Large intestine (tissue), 12 donors: ENCODE measurements at places on chromosomes 4 and X. TPM values are rescaled to one million over a fixed set of nuclear protein-coding genes. Genes with fewer than 3 reads are reported as not detected.
A peak's percentile ranks its signal among the peaks of the same experiment; 100 is the strongest.

DNA sequence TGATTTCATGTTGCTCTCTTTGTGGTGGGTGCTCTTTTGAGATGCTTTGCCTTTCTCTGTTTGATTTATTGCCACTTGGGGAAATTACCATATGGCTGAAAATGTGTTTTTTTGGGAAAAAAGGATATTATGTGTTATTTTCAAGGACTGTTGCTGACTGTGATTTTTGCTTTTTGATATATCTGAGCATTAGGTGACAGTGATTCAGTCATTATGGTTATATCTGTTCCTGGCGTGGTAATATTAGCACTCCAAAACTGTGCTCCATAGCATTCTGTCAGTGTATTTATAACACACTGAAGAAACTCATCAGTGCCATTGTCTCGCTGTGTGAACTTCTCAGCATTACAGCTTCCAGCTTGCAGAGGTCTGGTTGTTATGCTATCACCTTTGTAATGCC, 73.8 kb downstream of the PHEX start:
- DNase-seq = no peak
- H3K27ac ChIP-seq = no peak overlapping the region
- H3K4me3 ChIP-seq = no peak overlapping the region
- no peaks in the 10 kb centered on the region for H3K27me3 ChIP-seq
- no peaks in the 10 kb centered on the region for H3K36me3 ChIP-seq

GRCh38 chr4:25043548-25043947, 12.8 kb upstream of the LGI2 start:
- H3K4me1 ChIP-seq = no peaks in the 10 kb centered on the region
- H3K27ac ChIP-seq = no peak overlapping the region
- no peak for DNase-seq
- no peak overlapping the region for H3K4me3 ChIP-seq
- H3K36me3 ChIP-seq = no peaks in the 10 kb centered on the region

DNA sequence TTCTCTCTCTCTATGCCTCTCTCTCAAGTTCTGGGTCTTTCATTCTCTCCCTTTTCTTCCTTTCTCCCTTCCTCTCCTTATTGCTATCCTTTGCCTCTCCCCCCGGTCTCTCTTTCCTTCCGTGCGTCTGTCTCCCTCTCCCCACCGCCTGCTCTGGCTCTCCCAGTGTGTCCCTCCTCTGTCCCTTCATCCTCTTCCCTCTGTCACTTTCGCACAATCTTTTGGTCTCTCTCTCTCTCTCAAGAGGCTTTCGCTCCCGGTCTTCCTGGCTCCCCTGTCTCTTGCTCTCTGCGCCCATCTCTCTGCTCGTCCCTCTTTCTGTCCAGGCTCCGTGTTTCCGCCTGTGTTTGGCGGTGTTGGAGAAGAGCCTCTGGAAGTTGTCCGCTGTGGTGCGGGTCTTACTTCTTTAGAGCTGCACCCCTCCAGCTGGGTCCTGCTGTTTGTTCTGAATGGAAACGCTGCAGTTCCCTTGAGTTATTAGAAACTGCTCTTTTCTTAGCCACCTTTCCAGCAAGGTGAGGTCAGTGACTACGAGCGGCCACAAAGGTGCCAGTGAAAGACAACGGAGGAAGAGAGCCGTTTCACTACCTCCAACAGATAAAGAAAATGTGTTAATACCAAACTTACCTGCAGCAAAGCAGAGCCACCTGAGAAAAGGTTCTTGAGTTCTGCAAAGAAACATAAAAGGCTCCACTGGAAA, 1.1 kb downstream of the BMPR1B start:
- peak; percentile 22 for DNase-seq
- H3K4me3 ChIP-seq = peak overlapping the region; percentile 14
- peaks cover 9% of the 10 kb centered on the region for H3K4me1 ChIP-seq
- peaks cover 62% of the 10 kb centered on the region for H3K27me3 ChIP-seq
- no peak overlapping the region for H3K27ac ChIP-seq

DNA sequence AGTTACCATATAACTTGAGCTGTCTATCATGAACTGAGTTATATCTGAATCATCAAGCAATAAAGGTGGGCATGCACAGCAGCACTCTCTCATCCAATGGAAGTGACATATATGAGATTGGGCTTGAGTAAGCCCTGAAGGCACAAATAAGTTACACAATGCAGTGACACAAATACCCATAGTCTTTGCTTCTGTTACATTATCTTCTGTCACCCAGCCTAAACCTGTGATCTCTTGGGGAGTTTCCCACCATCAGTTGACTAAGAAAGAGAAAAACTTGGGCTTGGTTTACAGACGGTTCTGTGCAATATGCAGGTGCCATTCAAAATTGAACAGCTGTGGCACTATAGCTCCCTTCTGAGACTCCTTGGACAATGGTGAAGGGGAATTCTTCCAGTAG, 138.8 kb upstream of the IL15 start:
- no peak overlapping the region for H3K4me3 ChIP-seq
- no peak for DNase-seq
- H3K36me3 ChIP-seq = no peaks in the 10 kb centered on the region
- H3K27me3 ChIP-seq = no peaks in the 10 kb centered on the region

FBXW7 gene
- polyA plus RNA-seq = 19.2 TPM

- H3K27ac ChIP-seq = no peak overlapping the region
- no peaks in the 10 kb centered on the region for H3K4me1 ChIP-seq
- H3K27me3 ChIP-seq = no peaks in the 10 kb centered on the region
- H3K36me3 ChIP-seq = no peaks in the 10 kb centered on the region
- no peak overlapping the region for H3K4me3 ChIP-seq
- DNase-seq = no peak
Observed at GRCh38 chrX:148755111-148755510, 254.7 kb downstream of the AFF2 start.

DNA sequence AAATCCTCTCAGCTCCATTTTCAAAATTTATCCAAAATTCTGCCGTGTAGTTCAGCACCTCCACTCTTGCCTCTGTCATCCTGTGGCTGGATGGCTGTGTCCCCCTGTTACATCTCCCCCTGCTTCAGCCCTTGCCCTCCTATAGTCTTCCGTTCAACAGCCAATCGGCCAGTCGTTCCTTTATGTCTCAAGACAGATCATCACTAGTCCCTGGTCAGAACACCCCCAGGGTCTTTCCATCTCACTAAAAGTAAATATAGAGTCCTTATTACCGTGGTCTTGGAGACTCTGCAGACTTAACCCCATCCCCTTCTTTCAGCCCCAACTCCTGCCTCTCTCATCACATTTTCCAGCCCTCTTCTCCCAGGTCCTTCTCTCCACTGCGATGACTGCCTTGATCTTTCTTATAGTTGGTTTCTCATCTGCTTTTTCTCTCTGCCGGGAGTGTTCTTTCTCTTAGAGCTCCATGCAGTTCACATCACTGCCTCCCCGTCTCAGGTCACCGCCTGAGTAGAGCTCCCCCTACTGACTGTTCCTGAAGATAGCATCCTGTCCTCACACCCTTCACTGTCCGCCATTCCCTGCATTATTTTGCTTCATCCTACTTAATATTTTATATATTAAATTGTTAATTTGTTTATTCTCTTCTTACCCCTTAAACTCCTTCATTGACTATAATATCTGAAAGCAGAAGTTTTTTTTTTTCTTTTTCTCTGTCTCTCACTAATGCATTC, 736.9 kb upstream of the MAGEB2 start:
- H3K36me3 ChIP-seq = no peaks in the 10 kb centered on the region
- H3K4me3 ChIP-seq = no peak overlapping the region
- H3K27me3 ChIP-seq = no peaks in the 10 kb centered on the region

ZC4H2 gene
- 13.5 TPM for polyA plus RNA-seq

TBC1D25 gene
- polyA plus RNA-seq = 8.0 TPM

GRCh38 chrX:115642895-115643530, 82.0 kb downstream of the PLS3 start:
- no peaks in the 10 kb centered on the region for H3K27me3 ChIP-seq
- no peaks in the 10 kb centered on the region for H3K4me1 ChIP-seq
- peak; percentile 44 for DNase-seq
- H3K36me3 ChIP-seq = peaks cover 7% of the 10 kb centered on the region

RGN gene
- polyA plus RNA-seq = 170 TPM

DNA sequence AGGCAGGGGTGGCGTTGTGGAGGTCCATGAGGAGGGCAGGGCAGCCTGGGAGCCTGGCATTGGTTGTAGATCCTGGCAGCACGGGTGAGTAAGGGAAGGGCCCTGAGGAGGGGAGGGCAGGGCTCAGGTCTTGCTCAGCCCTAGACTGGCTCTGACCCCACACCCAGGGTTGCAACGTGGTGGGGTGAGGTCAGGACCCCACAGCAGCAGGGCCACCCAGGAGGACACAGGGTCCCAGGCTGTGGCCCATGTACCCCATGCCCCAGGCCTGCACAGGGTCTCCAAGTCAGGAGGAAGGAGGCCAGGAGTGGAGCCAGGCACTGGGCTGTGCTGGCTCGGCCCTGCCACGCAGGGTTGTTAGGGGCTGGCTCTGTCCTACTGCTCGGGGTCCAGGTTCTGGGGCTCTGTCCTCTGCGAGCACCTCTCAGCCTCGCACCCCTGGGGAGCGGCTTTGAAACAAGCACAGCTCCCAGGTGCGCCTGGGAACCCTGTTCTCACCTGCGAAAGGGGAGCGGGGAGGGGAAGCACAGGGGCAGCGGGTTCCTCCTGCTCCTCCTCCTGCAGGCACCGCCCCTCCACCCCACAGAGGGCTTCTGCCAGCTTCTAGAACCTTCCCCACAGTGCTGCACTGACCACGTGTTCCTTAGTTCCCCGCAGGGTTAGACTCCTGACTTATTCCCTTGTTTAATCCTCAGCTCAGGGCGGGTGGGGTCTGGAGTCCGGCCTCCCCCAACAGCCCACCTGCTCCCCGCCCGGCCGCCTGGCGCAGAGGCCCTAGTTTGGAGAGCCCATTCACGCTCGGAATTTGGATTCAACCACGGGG, 20.4 kb downstream of the MSANTD1 start:
- no peaks in the 10 kb centered on the region for H3K27me3 ChIP-seq
- H3K4me1 ChIP-seq = no peaks in the 10 kb centered on the region
- H3K4me3 ChIP-seq = no peak overlapping the region
- no peak for DNase-seq

OPHN1 gene
- polyA plus RNA-seq = 5.6 TPM

- no peaks in the 10 kb centered on the region for H3K36me3 ChIP-seq
- H3K4me1 ChIP-seq = no peaks in the 10 kb centered on the region
- no peak overlapping the region for H3K27ac ChIP-seq
- H3K4me3 ChIP-seq = no peak overlapping the region
- no peaks in the 10 kb centered on the region for H3K27me3 ChIP-seq
Observed at GRCh38 chr4:106364282-106364681, 4.3 kb downstream of the GIMD1 start.

CT45A10 gene
- not detected for polyA plus RNA-seq

GRCh38 chrX:43817444-43817843, 64.8 kb downstream of the MAOB start:
- DNase-seq = peak; percentile 54
- H3K27ac ChIP-seq = peak overlapping the region; percentile 51
- no peaks in the 10 kb centered on the region for H3K27me3 ChIP-seq
- H3K4me1 ChIP-seq = peaks cover 26% of the 10 kb centered on the region
- H3K36me3 ChIP-seq = no peaks in the 10 kb centered on the region

DNA sequence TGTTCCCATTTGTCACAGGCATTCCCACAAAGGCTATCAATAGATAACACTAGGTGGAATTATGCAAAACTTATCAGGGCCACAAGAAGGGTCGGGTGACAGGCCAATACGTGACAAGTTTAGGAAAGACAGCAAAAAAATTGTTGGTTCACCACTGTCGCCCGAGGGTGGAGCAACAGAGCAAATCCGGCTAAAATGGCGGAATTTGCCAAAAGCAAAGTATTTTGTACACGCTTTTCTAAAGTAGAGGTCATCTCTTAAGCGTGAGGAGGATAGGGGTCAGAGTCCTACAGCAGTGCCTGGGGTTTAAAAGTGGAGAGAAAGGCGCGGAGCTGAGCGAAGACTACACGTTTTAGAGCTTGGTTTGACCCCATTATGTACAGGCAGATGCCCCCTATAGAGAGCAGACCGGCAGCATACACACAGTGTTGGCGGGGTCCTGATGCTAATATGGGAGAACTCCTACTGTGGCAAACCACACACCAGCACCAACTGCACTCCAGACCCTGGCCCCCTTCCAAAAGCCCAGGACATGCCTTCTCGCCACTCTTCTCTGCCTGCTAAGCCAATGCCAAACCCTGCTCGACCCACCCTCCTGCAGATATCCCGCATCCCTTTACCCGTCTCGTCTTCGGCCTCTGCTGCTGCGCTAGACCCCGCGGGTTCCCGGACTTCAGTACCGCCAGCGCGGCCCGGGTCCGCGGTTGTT, 733 bp downstream of the CCNA2 start:
- H3K4me1 ChIP-seq = no peaks in the 10 kb centered on the region
- peak; percentile 9 for DNase-seq
- H3K27ac ChIP-seq = peak overlapping the region; percentile 20

OTC gene
- 74.5 TPM for polyA plus RNA-seq

DNA sequence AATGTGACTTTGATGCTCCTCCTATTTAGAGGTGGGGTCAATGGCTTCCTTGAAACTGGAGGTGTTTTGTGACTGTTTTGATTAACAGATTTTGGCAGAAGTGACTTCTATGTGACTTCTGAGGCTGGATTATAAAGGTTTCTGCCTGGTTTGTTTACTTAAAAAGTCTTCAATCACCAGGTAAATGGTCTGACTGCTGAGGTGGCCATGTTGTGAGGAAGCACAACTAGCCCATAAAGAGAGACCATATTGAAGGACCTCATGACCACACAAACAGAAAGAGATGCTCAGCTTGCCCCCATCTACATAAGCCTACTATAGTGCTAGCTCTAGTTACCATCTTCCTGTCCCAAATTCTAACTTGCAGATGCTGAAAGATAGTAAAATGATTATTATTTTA, 14.3 kb upstream of the LSM6 start:
- H3K27me3 ChIP-seq = no peaks in the 10 kb centered on the region
- no peak for DNase-seq
- H3K27ac ChIP-seq = no peak overlapping the region
- no peaks in the 10 kb centered on the region for H3K4me1 ChIP-seq

- H3K27ac ChIP-seq = no peak overlapping the region
- no peaks in the 10 kb centered on the region for H3K27me3 ChIP-seq
- H3K36me3 ChIP-seq = peaks cover 6% of the 10 kb centered on the region
Observed at GRCh38 chrX:2401590-2402360, 99.0 kb downstream of the DHRSX start.

MAGEA8 gene
- 0.12 TPM for polyA plus RNA-seq

- H3K4me1 ChIP-seq = no peaks in the 10 kb centered on the region
- no peak overlapping the region for H3K27ac ChIP-seq
- H3K36me3 ChIP-seq = no peaks in the 10 kb centered on the region
- no peaks in the 10 kb centered on the region for H3K27me3 ChIP-seq
- no peak for DNase-seq
Observed at GRCh38 chrX:120429776-120430540, 39.1 kb downstream of the LAMP2 start.

MAGED4B gene
- 102 TPM for polyA plus RNA-seq

GRCh38 chr4:168440442-168441264, 39.6 kb downstream of the DDX60L start:
- DNase-seq = peak; percentile 64
- peak overlapping the region; percentile 47 for H3K27ac ChIP-seq
- peaks cover 7% of the 10 kb centered on the region for H3K4me1 ChIP-seq
- H3K4me3 ChIP-seq = no peak overlapping the region

CSAG1 gene
- polyA plus RNA-seq = not detected

DNA sequence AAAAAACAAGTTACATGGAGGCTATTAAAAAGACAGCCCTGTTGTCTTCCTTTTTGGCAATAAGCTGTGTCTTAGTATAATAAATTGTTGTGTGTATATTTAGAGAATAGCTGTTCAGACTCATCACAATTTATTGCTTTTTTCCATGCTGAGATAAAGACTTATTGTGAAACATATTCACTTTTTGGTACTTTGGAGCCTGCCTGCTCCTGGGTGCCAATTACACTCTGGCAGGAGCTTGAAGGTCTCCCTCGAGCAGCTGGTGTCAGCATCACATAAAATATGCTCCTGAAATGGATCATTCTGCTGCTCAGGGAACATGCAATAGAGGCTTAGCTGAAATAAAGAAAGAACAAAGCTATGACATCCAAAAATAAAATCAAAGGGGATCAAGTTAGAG, 211.6 kb upstream of the DKK2 start:
- H3K27me3 ChIP-seq = no peaks in the 10 kb centered on the region
- H3K36me3 ChIP-seq = no peaks in the 10 kb centered on the region
- DNase-seq = no peak
